ENCODE measurements at places on chromosomes 11 and 22.

DNA sequence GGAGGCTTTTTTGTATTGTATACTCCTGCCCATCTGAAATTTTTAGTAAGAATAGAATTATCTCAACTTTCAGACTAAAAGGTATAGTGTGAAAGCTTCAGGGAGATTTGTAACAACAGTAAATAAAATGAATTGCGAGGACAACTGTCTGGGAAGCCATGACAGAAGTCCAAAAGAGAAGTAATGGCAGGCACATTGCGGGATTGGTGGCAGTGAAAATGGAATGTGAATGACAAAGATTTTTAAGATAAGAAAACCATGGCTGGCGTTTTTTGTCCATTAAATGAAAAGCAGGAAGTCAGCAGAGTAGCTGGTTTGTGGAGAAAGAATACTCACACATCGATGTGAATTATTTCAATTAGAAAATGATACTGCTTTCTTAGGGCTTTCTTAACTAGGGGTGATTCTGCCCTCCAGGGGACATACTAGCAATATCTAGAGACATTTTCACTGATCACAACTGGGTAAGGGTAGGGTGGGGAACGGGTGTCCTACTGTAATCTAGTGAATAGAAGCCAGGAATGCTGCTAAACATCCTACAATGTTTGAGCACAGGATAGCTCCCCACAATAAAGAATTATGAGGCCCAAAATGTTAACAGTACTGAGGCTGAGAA, 1.6 kb downstream of the NPAT start:
- DNase-seq = peak; percentile 41

GRCh38 chr11:6300325-6300724, 20.0 kb downstream of the CAVIN3 start:
- no peak for DNase-seq

GRCh38 chr11:837189-837989, 4.6 kb downstream of the CD151 start:
- DNase-seq = no peak

GRCh38 chr11:122509091-122509490, 146.4 kb upstream of the UBASH3B start:
- DNase-seq = no peak

DNA sequence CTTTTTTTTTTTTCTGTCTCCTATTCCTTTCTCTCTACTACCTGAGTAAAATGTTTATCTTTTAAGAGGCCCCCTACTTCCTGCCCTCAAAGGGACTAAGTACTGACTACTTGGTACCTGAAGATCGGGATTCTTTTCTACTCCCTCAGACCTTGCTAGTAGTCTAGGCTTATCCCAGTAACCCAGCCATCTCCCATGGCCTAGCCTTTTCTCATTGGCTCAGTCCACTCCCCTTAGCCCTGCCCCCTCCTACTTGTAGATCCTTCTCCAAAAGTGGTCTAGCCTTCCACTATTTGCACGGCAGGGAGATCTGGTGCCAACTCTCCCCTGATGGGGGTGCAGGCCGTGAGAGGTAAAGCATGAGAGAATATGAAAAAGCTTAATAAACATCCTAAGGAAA, 133.7 kb downstream of the RCN1 start:
- no peak for DNase-seq

GRCh38 chr11:121630041-121630440, 177.3 kb upstream of the SORL1-AS1 start:
- DNase-seq = peak; percentile 73

- DNase-seq = no peak
Measured at GRCh38 chr11:118147502-118147901, 5.1 kb downstream of the SCN4B start.
